ENCODE measurements at places on chromosomes 5 and 9.

GRCh38 chr9:121489344-121489743, 10.3 kb downstream of the GGTA1 start:
- no peak for DNase-seq

DNA sequence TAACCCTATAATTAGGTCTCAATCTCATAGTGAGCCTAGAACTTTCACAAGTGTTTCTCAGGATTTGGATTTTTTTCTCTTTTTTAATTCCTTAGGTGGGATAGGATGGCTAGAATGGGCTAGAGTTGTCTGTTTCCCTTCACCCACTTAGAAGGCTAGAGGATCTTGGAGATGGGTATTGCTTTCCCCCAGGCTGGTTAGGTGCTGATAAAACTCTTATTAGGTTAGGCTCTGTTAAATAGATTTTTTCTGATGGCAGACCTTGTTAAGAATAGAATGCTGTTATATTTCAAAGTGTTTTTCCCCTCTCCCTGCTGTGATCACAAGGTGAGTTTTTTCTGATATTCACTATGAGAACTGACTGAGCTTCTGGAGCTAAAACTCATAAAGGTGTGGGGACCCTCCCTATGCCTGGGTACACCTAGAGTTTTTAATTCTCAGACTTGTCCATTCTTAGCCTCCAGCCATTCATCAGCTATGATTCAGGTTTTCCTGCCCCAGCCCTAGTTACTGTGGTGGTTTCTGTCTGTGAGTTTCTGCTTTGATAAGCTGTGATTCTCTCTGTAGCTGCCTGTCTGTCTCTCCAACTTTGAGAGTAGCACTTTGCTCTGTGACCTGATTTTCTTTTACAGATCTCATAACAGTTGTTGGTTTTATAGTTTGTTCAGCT, 132.4 kb downstream of the HACD4 start:
- DNase-seq: no peak

DNA sequence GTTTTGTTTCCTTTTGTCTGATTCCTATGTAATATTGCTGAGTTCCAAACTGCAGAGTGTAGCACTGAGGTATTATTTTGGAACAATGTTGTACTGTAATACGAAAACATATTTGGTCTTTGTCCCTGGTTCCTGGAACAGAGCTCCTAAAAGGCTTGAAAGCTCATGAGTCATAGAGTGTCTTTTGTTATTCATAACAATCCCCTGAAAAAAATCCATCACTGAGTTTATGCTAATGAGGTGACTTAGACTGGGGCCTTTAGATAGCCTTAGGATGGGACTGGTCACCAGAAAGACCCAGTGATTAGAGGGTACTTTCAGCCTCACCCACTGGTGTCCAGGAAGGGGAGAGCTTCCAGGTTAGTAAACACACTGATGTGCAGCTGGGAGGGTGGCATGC, 132.7 kb upstream of the POU5F2 start:
- DNase-seq: no peak

DNA sequence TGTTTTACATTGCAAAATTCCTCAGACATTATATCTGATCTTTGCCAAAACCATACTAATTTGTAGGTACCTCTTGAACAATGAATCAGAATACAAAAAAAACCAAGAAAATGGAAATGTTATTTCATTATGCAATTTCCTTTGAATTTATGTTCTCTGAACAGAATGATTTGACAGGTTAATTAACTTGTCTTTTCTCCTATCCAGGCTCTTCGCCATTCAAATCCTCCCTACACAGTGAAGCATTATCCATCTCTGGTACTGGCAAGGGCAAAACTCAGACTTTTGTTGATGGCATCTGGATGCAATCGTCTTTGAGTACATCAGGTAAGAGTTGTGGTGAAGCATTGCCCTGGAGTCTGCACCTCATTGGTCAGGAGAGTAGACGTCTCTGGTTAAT, 655.7 kb upstream of the ITGA1 start:
- no peak for DNase-seq

- no peak for DNase-seq
Observed at GRCh38 chr5:171342362-171343111, 33.5 kb downstream of the TLX3 start.

DNA sequence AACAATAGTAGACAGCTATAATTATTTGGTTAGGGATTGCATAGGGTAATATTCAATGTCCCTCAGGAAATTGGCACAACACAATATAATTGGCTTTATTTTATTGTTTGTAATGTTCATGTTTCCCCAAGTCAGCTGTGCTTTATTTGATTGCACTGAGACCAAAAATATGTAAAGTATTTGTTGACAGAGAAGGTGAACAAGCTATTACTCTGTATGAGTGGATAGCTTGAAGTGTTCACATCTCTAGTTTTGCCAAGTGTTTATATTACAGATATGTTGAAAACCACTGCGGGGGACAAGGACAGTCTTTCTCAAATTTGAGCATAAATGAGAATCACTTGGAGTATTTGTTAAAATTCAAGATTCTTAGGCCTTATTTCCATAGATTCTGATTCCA, 83.3 kb downstream of the RAB3C start:
- DNase-seq: no peak

GRCh38 chr9:120424248-120424647, 155.7 kb downstream of the CDK5RAP2 start:
- DNase-seq: no peak
